ENCODE measurements at places on chromosomes 7 and 10.

DNA sequence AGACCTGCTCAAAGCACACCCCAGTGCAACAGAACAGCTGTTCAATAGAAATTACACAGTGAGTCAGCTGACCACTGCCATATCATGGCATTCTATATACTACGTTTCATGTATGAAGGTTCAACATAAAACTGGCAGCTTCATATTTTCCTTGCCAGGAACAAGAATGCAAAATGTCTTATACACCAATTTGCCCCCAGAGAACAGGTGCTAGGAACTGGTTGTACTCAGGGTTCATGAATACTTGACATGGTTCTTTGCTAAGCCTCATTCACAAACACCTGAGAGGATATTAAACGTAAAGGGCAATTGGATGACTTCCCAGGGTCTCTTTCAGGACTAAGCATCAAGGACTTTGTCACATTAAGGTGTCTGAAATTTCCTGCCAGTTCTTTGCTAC, 6.9 kb downstream of the MYOF start:
- DNase-seq: no peak

GRCh38 chr10:104527013-104527412, 114.1 kb upstream of the SORCS3 start:
- DNase-seq: peak; percentile 16

DNA sequence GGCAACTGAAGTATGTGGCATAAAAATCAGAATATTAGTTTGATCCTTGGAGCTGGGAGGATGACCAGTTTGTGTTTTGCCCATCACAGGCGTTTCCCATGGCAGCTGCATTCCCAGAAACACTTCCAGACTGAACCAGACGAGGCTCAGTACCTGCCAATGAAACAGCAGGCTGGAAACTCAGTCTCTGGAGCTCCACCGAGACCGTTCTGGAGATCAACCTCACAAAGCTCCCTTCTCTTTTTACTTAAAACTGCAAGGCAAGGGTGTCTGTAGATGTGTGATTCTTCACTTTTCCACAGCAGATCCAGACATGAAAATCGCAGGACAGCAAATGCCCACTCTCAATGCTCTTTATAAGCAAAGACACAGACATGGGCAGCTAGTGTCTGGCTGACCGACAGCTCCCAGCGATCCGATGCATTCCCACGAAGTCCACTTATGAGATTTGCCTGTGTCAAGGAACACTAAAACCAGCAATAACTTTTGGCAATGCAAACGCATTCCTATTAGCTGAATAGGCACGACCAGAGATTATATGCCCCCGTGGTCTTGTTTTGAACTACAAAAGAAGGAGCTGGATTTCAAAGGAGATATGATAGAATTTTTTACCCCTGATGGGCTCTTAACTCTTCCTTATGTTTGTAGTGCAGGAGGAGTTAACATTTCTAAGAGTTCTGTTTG, 72.6 kb downstream of the ADAM12 start:
- no peak for DNase-seq

DNA sequence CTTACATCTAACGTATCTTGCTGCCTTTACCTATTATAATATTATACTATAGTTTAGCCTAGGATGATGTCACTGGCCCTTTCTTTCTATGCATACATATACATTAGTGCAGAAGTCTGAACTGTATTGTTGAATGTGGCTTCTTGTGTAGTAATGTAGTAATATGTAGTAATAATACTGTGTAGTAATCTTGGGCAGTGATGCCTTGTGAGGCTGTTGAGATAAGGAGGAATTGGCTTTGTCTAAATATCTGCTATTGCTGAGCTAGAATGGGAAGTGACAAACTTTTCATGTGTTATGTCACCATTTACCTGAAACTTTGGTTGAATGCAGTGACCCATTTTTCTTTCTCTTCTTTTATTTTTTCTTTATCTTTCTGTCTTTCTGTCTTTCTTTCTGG, 11.0 kb downstream of the GLCCI1 start:
- no peak for DNase-seq

DNA sequence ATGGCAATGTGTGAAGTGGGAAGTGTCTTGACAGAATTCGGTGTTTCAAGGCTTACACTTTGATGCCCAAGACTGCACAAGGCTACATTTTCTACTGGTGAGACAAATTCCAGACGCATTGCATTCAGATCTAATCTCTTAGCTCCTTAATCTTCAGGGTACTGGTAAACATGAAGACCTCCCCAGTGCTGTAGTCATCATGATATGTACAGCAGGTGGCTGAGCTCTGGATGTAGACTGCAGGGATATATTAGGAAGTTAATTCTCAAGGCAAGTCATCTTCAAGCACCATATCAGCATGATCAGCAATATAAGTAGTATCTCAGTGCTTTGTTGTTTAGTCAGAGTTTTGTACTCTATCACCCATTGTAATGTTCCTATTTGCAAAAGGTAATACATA, 61.8 kb downstream of the IKZF1 start:
- DNase-seq: no peak

GRCh38 chr10:27695706-27696105, 49.9 kb downstream of the MKX start:
- no peak for DNase-seq

GRCh38 chr10:44745920-44746319, 165.2 kb upstream of the TMEM72 start:
- no peak for DNase-seq
